Anterior cingulate cortex (tissue), 58 donors: ENCODE measurements at places on chromosomes 12 and 14.

GRCh38 chr14:87041290-87042020, 951.5 kb downstream of the GALC start:
- DNase-seq: no peak

DNA sequence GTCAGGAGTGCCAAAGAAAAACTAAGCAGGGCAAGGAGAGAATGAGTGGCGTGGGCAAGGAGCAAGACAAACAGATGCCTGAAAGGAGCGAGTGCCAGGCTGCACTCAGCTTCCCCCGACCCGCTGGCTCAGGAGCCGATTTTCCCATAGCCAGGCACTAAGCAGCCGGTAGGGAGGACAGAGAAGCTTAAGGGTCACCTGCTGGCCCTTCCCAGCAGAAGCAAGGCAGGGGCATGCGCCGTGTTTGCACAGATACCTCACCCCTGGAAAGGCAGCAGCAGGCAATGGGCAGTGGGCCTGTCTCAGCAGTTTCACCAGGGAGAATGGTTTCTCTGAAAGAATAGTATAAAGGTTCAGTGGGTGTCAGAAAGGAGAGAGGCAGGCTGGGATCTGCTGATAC, 104.9 kb upstream of the FKBP4 start:
- DNase-seq: no peak

- peak; percentile 34 for DNase-seq
These were observed 161.3 kb upstream of the IFNG-AS1 start for GRCh38 chr12:67827820-67828383.

GRCh38 chr14:97164021-97164420, 366.8 kb downstream of the VRK1 start:
- no peak for DNase-seq

DNA sequence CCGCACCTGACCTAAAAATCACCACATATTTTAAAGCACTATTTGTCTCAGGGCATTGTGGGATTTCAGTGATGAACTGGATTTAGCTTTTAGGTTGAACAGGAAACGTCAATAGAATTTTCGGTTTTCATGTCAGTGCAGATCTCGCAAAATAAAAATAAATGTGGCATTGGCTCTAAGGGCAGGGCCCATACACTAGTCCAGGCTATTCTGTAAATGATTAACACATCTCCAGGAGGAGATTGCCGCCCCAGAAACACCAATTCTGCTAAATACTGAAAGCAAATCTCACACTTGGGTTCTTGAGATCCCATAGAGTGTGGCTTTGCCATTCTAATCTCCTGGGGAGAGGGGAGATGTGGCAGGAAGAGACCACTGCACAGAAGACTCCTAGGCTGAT, 1494.0 kb upstream of the TMEM132C start:
- no peak for DNase-seq

DNA sequence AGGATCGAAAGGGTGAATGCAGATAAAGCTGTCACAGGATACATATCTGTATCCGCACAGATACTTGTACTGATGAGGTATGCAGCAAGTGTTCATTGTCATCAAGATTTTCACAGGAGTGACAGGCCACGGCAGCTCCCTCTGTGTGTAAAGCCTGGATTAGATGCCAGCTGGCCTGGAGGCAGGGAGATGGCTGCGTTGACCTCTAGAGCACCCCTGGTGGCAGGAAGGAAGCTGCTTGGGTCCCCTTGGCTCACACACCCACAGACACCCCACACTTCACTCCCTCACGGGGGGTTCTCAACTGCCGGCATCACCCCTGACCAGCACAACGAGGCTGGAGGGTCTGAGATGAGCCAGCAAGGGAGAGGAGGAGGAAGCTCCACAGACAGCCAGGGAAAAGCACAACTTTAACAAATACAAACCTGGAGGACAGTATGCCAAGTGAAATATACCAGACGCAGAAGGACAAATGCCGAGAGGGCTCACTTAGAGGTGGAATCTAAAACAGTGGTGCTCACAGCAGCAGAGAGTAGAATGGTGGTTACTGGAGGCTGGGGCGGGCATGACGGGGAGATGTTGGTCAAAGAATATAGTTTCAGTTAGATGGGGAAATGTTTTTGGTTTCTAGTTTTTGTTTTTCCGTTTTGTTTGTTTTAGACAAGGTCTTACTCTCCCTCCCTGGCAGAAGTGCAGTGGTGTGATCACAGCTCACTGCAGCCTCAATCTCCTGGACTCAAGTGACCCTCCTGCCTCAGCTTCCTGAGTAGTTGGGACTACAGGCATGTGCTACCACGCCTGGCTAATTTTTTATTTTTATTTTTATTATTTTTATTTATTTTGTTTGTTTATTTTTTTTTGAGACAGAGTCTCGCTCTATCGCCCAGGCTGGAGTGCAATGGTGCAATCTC, 45.7 kb downstream of the TEAD4 start:
- no peak for DNase-seq

DNA sequence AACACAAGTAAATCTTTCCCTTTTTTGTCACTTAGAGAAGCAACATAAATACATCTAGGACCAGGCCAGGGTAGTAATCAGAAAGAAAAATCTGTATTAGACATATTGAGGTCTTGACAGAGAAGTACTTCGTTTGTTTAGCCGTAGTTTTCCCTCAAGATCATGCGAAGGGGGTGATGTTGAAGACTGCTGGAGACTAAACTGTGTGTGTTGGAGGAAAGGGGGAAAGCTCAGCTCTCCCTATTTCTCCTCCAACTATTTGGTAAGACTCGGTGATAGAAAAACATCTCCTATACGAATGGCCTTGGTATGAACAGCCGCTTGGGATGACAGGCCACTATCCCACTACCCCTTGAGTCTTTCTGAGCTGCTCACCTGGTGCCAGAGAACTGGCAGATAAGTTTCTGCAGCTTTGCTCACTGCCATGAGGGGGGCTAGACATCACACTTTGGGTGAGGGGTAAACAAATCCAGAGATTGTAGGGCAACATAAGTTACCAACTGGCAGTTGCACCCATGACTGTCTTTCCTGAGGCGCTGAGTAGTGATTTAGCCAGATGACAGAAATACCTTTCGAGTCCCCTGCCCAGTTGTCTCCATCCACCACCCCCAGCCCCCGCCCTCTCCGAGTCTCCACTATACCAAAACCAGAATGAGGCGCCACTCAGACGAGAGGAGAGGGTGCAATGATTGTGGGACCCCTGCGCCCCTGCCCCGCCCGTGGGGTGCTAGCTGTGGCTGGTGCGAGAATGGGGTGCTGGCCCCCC, 685 bp downstream of the VAMP1 start:
- DNase-seq: no peak

DNA sequence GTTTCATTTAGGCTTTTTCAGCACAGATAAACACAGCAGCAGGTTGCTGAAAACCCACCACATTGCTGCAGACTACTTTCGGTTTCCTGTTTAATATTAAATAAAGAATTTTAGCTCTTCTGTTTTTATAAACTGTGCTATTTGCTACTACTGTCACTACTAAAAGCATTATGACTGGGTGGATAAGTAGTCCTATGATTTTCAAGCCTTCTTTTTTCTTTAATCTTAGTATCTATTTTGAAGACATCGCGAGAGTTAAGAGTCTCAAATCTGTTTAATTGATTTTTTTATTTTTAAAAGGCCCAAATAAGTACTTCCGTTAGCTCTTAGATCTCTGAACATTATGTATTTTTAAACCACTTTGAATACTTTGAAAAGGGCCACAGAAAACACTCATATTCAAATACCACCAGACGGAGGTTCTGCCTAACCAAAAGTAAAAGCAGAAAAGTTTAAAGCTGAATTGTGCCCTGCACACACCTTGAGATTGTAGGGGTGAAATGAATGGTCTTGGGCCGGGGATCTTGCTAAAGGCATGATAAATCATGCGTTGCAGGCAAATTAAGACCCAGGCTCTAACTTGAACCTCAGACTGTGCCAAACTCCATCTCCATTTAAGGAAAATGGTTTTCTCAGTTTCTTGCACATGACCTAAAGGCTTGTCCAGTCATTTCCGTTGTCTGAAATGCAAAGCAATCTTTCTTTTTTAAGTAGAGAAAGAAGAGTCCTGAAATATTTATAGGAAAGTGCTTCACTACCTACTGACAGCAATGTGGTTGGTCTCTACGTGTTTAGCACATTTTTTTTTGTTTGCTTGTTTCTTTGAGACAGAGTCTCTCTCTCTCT, 13.6 kb upstream of the FOXN3 start:
- DNase-seq: no peak

GRCh38 chr14:104478656-104479055, 100.9 kb upstream of the C14orf180 start:
- no peak for DNase-seq

GRCh38 chr14:93535537-93535936, 104.8 kb downstream of the UNC79 start:
- no peak for DNase-seq

DNA sequence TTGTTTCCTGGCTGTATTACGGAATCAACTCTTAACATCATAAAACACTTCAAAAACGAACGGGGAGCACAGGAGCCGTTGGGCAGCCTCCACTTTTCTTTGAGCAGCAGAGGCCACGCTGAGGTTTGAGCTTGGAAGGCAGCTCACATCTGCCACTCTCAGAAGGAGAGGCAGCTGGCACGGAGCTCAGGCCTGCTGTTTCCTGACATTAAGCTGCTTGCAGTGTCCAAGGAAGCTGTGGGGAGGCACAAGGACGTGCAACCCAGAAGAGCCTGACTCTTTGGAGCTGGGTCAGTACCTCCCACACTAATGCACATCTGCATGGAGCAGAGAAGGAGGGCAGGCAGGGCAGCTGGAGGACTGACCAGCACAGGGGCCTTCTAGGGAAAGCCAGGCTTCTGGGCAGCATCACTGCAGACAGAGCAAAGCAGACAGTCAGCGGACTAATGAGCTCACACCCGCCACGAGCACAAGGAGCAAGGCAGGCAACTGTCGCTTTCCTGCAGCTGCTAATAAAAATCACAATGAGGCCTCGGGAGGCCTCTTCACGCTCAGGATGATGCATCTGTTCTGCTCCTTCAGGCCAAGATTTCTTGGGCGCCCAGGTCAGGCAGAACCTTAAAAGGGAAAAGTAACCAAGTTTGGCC, 211.1 kb downstream of the GLT1D1 start:
- DNase-seq: no peak

DNA sequence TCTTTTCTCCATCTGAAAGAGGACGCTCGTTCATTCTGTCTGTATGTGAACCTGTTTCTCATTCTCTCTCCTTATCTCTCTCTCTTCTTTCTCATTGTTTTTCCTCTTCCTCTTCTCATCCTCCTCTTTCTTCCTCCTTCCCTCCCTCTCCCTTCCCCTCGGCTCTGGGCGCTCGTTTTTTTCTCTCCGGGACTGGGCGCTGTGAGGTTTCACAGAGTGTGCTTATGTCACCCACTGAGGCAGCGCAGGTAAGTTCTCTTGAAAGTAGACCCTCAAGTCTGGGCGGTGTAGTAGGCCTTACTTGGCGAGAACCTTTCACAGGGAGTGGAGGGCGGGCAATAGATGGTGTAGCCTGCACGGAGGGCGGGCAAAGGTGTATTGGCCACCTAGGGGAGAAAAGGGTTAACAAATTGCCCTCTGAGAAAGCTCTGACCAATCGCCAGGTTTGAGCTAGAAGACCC, 4.5 kb upstream of the SIX1 start:
- no peak for DNase-seq

DNA sequence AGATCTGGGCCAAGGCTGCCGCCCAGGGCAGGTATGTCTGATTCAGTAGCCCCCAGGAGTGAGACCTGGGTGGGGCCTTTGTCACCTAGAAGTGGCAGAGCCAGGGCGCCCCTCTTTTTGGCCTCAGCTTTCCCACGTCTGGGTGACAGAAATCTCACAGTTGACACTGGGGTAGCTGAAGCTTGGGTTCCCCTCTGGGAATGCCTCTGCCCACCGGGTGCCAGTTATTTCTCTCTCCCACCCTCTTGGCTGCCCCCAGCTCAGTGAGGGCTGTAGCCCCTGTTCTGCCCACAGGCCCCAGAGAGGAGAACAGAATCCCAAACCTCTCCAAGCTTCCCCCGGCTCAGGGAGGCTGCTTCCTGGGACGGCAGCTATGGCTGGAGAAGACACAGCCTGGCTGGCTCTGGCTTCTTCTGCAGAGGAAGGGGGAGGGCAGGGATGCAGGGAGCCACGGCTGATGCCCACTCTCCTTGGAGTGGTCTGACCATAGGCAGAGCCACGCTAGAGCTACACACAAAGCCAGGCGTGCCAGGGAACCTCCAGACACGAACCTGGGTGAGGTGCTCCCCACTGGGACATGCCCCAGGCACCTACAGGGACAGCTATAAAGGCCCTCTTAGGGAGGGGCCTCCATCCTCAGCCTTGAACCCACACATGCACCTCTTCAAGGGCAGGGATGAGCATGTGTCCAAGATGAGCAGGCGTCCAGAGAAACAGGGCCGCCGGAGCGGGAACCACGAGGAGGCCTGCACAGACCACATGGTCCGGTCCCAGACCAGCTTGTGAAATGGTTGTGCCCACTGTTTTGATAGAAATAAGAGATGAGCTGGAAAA, 51.7 kb downstream of the BEGAIN start:
- DNase-seq: no peak

GRCh38 chr14:102988054-102988453, 65.6 kb downstream of the AMN start:
- no peak for DNase-seq
